ENCODE measurements at places on chromosomes 16 and 17. TPM values are rescaled to one million over a fixed set of nuclear protein-coding genes. Genes with fewer than 3 reads are reported as not detected.

GRCh38 chr16:70659953-70660671 is 13.8 kb downstream of the IL34 start:
- DNase-seq = no peak

DNA sequence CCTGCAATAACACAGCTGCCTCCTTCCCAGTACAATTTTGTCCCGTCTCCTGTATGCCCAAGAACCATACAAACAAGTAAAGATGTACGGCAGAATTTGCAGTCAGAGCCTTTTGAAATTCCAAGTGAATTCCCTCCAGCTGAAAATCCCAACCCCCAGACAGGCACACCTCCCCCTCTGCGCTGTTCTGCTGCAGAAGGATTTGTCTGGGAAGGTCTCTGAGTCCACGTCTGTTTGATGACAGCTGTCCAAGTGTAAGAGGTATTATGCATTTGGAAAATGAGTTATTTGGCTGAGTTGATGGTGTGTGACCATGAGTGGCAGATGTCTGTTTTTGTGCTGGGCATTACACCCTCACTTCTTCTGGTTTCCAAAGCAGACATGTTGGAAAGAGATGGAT is 104.9 kb upstream of the HS3ST4 start:
- no peak for DNase-seq

DNA sequence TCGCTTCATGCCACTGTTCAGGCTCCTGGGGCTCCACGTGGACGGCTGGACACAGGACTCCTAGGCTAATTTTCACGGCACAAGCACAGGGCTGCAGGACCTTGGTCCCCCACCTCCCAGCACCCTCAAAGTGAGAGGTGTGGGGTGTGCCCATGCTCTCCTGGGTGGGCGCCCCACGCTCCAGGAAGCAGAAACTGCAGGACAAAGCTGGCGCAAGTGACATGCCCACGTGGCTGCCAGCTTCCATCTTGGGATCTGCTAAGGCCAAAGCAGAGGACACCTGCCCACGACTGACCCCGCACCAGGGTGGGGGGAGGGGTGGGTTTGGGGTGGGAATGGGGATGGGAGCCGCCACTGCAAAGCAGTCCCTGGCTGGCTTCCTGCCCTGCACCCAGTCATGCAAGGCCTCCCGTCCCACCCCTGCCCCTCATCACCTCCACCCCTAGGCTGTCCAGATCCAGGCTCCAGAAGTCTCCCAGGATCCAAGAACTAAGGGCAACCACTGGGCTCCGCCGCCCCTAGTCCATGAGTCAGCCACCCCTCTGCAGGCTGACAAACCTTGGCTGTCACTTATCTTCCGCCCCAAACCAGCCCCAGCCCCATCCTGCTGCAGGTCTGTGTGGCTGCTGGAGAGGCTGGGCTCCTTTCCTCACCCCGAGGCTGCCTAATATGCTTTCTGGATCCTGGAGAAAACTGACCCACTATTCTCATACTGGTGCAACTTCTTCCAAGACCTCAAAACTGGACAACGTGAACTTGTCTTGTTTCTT is 11.1 kb downstream of the USP6 start:
- no peak for DNase-seq

GRCh38 chr17:57004944-57005579 is 27.1 kb downstream of the SCPEP1 start:
- no peak for DNase-seq

DNA sequence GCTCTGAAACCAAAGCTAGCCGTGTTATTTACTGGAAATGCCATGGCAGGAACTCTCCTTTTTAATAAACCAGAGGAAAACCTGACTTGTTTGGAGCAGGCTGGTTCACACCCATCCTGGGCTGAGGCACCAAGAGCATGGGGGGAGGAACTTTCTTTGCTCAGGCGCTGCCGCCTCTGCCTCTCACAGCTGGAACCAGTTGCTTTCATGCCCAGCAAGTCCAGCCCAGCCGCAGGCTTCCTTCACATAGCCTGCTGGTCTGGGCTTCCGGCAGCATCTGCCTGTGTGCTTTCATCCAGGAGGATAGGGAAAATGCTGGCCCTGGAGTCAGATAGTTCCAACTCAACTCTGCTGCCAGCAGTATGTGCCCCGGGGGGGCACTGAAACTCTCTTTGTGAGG is 88.1 kb upstream of the ASIC2 start:
- DNase-seq = no peak

DNA sequence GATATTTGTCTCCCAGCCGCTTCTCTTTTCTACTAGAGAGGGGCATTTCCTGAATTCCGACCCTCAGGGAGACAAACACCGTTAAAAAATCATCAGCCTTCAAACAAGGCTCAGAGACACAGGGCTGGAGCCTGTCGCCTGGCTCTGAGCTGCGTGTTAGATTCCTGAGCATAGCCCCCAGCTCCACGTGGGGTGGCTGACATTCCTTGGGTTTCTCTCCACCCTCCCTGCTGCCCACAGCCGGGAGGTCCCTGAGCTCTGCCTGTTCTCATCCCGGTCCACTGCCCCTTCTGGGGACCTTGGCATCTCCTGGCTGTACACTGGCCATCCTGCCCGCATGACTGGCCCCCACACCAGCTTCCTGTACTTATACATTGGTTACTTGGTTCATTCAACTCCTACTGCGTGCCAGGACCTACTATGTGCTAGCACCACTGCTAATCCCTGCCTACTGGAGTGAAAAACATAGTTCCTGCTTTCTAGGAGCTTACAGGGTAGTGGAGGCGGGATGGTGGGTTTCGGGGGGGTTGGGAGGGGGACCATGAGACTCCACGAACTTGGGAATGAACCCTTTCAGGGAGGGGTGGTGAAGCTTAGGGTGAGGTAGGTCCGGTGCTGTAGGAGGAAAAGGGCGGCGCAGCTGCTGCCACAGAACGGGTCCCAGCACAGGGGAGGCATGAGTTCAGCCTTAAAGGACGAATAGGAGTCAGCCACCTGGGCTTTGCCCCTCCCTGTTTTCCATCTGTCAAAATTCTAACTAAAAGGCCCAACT is 52.1 kb upstream of the TMEM132E start:
- DNase-seq = no peak

GRCh38 chr17:2218426-2218825 is 85.2 kb downstream of the SMG6 start:
- DNase-seq = no peak

DNA sequence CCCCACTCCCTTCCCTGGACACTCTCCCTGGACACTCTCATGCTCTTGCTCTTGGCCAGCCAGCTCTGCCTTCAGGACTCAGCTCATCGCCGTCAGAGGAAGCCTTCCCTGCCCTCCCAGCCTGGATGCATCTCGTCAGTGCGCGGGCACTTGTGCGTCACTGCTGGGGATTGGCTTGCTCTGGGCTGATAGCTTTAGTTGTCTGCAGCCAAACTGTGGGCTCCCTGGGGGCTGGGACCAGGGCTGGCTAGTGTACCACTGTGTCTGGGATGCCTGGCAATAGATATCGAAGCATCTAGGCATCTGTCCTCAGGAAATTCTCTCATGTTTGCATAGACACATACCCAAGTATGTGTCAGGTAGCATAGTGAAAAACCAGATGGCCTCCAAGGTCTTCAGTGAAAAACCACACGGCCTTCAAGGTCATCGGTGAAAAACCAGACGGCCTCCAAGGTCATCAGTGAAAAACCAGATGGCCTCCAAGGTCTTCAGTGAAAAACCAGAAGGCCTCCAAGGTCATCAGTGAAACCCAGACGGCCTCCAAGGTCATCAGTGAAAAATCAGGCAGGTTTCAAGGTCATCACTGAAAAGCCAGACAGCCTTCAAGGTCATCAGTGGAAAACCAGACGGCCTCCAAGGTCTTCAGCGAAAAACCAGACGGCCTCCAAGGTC is 72.0 kb downstream of the CMIP start:
- DNase-seq = no peak

GRCh38 chr17:83005639-83006038 is 73.8 kb upstream of the METRNL start:
- no peak for DNase-seq

DNA sequence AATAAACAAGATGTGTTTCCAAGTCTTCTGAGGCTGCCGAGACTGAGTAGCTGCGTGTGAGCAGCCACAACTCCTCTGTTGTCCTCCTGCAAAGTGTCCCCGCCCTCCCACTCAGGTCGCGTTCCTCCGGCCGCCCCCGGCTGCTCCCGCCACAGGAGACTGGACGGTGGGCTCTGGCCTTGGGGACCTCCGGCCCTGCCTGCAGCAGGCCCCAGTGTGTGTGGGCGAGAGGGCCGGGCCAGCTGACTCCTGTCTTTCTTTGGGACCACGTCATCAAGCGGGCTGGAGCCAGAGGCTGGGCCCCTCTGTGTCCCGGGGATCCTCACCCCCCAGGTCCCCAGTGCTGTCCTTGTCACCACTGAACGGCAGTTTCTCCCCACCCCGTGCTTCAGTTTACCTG is 175.3 kb downstream of the NPIPB11 start:
- peak; percentile 24 for DNase-seq

DNA sequence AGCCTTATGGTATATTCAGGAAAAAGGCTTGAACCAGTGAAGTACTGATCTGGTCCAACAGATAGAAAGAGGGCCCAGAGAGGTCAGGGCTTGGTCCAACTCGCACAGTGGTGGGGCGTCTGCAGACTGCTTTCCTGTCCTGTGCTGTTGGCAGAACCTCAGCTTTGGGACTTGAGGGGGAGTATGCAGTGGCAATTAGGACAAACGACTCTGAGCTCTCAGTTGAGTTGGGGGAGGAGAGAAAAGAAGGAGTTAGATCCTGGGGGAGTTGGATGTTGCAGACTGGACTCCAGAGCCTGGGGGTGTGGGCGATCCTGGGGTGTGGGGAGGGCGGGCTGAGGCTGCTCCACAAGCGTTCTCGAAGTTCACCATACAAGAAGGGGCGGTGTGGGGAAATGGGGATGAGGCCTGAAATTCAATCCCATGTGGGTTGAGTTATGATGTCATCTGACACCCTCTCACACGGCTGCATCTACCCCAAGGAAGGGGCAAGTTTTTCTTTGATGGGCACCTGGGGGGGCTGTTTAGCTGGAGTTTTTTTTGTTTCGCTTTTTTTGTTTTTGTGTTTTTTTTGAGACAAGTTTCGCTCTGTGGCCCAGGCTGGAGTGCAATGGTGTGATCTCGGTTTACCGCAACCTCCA is 14.6 kb downstream of the GRB7 start:
- no peak for DNase-seq

- DNase-seq = peak; percentile 69
Observed at GRCh38 chr17:12613566-12613965, 52.1 kb upstream of the MYOCD start.

DNA sequence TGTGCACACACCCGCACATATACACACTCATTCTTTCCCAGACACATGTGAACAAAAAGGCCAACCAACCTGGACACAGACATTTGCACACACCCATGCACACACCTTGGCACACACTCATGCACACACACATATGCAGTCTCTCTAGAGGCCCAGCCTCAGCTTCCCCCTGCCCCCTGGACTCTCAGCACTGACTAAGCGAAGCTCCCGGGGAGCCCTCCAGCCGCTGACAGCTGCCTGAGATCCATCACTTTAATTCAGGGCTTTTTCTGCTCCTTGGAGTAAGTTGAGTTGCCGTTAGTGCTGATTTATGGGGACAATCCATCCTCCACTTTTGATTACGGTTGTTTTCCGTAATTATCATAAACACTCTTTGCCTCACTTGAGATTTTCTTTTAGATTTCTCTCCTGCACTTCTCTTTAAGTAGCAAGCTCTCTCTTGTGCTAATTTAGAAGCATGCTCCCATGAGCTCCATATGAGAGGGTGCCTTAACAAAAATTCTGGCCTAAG is 158.6 kb upstream of the CDC42EP4 start:
- DNase-seq = no peak

Gene OR1A1
- not detected for total RNA-seq

Gene ALDH3A2
- 30.2 TPM for total RNA-seq

Gene SLC35G3
- not detected for total RNA-seq

Gene SYT17
- 0.26 TPM for total RNA-seq

Gene NOD2
- 0.26 TPM for total RNA-seq
